ENCODE measurements at places on chromosomes 7 and 10. TPM values are rescaled to one million over a fixed set of nuclear protein-coding genes. Genes with fewer than 3 reads are reported as not detected.

- DNase-seq: no peak
These were observed 134.2 kb downstream of the PTN start for GRCh38 chr7:137209151-137209817.

- DNase-seq: peak; percentile 17
These were observed 1.3 kb downstream of the ANXA11 start for GRCh38 chr10:80203835-80204676.

- DNase-seq: no peak
These were observed 1.5 kb downstream of the PAX2 start for GRCh38 chr10:100746784-100747455.

GRCh38 chr7:158584407-158584806 is 3.2 kb downstream of the PTPRN2 start:
- DNase-seq: no peak

DNA sequence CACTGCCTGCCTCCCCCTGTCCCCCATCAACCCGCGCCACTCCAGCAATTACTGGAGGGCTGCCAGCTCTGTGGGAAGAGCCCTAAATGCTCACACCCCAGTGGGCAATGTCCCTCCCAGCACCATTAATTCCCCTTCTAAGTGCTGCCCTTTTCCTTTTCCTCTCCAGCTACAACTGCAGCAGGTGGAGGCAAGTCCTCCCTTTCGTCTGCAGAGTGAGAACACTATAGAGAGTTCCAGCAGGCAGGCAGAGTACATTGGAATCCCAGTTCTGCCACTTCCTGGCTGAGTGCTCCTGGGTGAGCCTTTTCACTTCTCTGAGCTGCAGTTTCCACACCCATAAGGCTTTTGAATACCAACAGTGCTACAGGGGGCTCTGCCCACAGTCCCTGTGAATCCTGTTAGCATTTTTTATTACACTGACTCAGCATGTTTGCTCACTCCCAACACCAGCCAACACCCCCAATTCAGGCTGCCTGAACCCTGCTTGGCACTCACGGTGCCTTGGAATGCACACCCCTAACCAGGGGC is 447.0 kb downstream of the GRID1 start:
- no peak for DNase-seq

GRCh38 chr10:101095550-101096213 is 33.9 kb downstream of the KAZALD1 start:
- DNase-seq: peak; percentile 75

DNA sequence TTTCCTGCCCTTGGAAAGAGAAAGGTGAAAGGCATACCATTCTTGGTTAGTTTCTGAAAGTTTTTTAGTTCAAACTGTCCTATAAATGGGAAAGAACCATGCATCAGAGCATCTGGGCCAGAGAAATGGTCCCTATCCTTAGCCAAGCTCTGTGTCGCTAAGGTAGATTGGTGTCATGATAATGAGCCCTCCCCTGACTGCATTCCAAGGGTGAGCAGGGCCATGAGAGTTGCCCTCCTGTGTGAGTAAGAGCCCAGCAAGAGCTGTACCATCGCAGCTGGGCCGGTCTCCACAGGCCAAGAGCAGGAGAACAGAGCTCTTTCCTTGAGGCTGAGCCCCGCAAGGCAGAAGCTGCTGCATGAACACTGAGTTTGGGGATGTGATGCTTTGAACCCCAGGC is 30.3 kb downstream of the GRB10 start:
- DNase-seq: no peak

DNA sequence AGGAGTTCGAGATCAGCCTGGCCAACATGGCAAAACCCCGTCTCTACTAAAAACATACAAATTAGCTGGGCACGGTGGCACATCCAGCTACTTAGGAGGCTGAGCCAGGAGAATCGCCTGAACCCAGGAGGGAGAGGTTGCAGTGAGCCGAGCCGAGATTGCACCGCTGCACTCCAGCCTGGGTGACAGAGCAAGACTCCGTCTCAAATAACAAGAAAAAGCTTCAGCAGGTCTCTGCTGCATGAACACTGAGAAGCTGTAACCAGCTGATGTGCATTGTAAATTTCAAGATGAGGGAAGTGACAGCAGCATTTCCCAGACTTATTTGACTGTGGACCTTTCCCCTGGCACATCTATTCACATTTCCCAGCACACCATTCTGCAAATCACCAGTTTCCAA is 222.0 kb downstream of the CALN1 start:
- DNase-seq: no peak

- DNase-seq: no peak
These were observed 270.1 kb upstream of the SHH start for GRCh38 chr7:156082048-156083040.

DNA sequence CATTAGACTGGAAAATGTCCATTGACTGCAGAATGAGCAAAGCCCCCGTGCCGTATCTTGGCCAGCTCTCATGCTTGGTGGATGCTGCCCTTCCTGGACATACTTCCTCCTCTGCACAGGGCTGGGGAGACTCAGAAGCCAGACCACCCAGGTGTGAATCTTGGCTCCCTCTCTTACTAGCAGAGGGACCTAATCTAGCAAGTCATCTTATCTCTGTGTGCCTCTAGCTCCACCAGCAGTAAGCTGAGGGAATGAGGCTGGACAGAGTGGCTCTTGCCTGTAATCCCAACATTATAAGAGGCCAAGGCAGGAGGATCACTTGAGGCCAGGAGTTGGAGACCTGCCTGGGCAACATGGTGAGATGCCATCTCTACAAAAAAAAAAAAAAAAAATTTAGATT is 173.8 kb upstream of the GHITM start:
- no peak for DNase-seq

DNA sequence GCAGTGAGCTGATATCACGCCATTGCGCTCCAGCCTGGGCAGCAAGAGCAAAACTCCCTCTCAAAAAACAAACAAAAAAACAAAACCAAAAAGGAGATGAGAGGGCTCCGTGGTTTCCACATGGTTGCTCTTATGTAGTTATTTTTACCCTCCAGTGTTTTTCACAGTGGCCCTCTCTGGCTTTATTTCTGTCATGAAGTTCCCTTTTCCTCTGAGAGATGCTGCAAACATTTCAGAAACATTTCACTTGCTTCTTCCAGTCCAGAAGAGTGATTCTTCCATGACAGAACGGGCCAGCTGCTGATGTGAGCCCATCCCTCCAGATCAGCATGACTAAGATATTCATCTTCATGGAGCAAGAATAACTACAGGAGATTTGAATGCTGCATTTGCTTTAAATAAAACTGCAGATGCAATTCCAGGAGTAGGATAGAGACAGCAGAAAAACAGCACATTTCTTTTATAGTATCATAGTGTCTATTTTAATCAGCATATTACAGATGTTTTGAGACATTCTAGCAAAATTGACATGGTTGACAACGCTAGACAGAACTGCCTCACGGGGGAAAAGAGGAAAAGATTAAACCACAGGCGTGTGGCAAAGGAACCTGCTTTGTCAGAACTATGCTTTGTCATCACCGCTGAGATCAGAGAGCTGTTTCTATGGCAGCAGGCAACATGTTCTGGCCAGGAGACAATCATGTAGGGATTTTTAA is 40.3 kb downstream of the NRCAM start:
- DNase-seq: peak; percentile 33

DNA sequence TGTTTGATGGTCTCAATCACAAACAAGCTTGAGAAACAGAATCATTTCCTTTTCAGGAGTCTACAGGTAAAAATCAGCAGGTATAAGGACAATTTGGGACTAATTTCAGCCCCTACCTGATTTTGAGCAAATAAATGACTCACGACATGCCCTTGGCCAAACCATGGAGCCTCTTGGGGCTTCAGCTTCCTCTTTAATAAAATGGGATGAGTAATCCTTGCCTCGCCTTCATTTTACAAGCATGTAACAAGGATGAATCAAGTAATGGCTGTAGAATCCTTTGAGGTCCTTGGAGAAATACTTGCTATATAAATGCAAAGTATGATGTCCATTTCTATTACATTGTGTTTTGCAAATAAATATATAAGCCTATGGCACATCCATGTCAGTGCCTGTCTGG is 212.8 kb upstream of the PODXL start:
- DNase-seq: no peak

- DNase-seq: no peak
These were observed 14.5 kb downstream of the PSAP start for GRCh38 chr10:71836596-71836974.

GRCh38 chr10:22370320-22370719 is 25.0 kb downstream of the SPAG6 start:
- DNase-seq: no peak

DNA sequence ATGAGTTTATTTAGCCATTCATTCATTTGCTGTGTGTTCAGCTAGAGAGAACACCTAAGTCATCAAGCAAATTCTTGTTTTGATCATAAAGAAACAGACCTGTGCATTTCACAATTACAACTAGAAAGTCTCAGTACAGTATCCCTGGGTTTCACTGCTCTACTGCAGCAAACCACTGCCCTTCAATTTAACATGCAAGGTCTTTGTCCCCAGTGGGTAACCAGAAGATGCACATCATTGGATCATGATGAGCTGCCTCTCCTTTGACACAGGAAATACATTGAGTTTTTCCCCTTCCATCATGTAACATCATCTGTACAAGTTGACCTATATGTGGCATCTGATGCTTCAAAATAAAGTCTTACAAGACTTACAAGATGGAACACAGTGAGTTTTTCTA is 70.5 kb upstream of the MRLN start:
- DNase-seq: no peak

- no peak for DNase-seq
These were observed 73.4 kb downstream of the ARHGAP22 start for GRCh38 chr10:48531486-48531885.

DNA sequence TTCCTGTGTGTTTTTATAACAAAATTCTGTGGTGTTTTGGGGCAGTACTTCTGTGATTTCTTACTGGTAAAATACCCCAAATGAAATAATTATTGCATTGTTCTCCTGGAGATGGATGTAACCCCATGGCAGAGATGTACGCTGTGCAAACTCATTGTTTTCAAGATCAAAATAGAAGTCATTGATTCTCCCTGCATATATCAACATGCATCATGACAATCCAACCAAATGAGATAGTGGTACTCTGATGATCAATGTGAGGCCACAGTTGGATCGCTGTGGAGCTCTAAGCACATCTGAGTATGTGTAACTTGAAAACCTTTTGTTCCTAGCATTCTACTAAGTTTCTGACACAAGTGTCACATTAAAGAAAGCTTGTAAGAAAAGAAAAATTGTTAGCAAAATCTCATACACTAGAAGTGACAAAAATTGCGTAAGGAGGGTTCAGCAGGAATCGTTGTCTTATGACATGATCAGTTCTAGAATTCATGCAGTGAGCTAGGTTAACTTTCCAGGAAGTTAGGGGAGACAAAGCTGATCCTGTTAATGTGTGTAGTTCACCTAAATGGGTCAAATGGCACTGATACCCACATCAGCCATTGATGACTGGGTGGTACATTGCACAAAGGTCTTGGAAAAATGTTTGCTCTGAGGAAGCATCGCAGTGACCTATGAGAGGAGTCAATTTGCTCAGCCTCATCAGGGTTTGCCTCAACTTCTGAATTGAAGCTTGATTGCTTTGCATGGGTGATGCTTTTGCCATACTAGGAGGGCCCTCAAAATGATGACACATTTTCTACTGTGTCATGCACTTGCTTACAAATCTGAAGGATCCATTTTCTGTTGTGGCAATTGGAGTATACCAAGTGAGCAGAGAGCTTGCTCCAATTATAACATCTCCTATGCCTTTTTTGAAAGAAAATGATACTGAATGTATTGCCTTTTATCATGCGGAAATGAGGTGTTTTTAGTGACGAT is 145.1 kb downstream of the PLXDC2 start:
- no peak for DNase-seq

- no peak for DNase-seq
These were observed 101.6 kb upstream of the KCND2 start for GRCh38 chr7:120171406-120171805.

DNA sequence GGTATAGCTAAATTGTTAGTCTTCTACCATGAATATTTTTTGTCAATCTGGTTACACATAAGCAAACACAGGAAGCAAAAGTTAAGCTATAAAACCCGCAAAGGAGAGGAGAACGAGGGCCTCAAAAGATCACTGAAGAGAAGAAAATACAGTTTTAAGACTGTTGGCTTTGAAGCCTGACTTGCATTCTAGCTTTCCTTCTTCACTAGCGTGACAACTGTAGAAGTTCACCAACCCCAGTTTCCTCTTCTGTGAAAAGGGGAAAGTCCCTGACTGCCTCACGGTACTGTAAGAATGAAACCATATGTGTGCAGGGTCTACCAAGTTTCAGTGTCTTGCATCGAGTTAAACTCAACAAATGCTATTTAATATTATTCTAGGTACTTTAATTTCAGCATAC is 7.5 kb upstream of the LRRN3 start:
- DNase-seq: peak; percentile 87

- DNase-seq: no peak
These were observed 272.4 kb downstream of the ADARB2 start for GRCh38 chr10:1464881-1465417.

DNA sequence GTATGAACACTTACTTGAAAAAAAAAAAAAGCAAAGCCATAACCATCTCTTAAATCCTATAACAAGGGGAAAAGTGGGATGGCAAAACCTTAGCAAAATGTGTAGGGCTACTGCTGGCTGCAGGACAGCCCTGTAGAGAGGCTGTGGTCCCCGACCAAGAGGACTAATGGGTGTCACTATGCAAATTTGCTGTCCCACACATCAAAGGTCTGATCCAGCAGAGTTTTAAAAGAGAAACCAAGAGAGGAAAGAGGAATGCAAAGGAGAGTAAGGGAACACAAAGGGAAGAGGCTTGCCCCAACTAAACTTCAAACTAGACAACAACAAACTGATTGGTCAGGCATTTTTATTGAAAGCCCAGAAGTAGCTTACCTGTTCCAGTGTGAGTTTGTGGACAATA is 3.1 kb upstream of the ZNRF2 start:
- no peak for DNase-seq

GRCh38 chr7:69609541-69610373 is 11.5 kb downstream of the AUTS2 start:
- DNase-seq: no peak

DNA sequence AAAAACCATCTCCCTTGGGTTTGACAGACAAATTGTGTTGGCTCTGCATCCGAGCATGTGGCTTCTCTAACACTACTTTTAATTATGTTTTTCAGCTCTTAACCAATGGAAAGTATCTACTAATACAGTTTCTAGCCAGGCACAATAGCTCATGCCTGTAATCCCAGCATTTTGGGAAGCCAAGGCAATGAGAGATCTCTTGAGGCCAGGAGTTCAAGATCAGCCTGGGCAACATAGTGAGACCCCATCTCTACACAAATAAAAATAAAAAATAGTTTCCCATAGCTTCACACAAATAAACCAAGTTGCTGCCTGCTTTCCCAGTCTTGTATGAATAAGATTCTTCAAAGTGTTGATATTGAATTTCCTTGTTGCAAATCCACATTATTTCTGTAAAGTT is 13.8 kb upstream of the ARHGAP12 start:
- no peak for DNase-seq

- DNase-seq: no peak
These were observed 266.4 kb upstream of the TCERG1L start for GRCh38 chr10:131577786-131578471.

IDI1 gene
- 44.6 TPM for total RNA-seq

TAS2R41 gene
- total RNA-seq: not detected

GIMAP7 gene
- total RNA-seq: 244 TPM

AP1S1 gene
- total RNA-seq: 48.2 TPM

CRTAC1 gene
- not detected for total RNA-seq

PIK3CG gene
- 51.6 TPM for total RNA-seq

HOXA7 gene
- not detected for total RNA-seq

DENND2A gene
- not detected for total RNA-seq

CAMK2B gene
- not detected for total RNA-seq

CNPY1 gene
- not detected for total RNA-seq

SORCS3 gene
- 0.17 TPM for total RNA-seq

MMRN2 gene
- total RNA-seq: not detected

PPP1R3C gene
- not detected for total RNA-seq
